Testis (tissue), 5 donors: ENCODE measurements at places on chromosomes 3 and 15.

DNA sequence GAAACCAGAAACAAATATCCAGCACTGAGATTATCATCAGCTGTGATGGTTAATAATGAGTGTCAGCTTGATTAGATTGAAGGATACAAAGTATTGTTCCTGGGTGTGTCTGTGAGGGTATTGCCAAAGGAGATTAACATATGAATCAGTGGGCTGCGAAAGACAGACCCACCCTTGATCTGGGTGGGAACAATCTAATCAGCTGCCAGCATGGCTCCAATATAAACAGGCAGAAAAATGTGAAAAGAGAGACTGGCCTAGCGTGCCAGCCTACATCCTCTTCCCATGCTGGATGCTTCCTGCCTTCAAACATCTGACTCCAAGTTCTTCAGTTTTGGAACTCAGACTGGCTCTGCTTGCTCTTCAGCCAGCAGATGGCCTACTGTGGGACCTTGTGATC, 869.5 kb downstream of the SI start:
- H3K27ac ChIP-seq = no peak overlapping the region
- no peaks in the 10 kb centered on the region for H3K27me3 ChIP-seq
- H3K36me3 ChIP-seq = no peaks in the 10 kb centered on the region
- DNase-seq = no peak
- no peaks in the 10 kb centered on the region for H3K4me1 ChIP-seq

DNA sequence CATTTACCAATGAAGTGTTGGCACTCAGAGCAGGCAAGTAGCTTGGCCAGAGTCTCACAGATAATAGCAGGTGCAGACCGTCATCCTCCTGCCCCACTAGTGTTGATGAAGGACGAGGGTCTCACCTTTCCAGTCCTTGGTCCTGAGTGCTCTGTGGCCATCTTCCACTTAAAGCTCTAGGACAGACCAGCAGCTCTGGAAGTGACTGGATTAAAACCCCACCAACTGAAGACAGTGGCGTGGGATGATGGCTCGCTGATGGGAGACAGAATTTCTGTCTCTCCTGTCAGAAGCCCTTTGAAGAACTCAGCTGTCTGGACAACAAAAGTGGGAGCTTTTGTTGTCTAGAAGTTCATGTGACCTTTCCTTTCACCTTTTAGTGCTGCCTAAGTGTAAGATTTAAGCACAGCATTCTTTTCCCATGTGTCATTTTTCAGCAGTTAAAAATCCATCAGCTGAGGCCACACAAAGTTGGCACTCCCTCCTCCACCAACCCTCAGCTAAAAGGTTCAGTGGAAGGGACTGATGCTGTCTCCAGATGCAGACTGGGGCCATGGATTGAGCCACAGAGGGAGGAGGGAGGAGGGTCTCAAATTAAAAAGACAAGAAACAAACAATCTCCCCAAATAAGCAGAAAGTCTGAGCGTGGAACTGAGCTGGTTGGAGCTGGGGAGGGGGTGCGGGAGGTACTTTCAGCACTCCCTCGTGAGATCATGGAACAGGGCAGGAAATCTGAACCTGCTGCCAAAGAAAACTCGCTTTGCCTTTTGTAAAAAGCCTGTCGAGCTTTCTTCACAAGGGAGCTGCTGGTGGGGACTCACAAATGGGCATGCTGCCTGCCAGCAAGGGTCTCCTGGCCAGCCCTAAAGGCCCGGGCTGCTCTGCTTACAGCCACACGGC, 148.5 kb upstream of the CTDSPL start:
- DNase-seq = no peak
- peak overlapping the region; percentile 63 for H3K27ac ChIP-seq
- H3K27me3 ChIP-seq = no peaks in the 10 kb centered on the region

DNA sequence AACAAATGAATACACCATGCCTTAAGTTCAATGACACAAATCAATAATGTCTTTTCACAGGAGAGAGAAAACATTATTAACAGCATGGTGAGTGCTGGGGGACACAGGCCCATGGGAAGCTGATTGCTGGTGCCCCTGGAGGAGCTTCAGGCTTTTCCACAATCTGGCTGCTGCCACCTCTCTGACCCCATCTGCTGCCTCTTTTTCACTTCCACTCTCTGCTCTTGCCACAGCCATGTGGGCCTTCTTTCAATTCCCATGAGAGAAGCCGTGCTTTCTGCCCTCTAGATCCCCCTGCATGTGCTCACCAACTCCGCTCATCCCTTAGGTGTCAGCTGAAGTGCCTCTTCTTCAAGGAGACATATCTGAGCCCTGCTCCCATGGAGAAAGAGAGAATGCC, 21.0 kb upstream of the CTXND1 start:
- H3K36me3 ChIP-seq = no peaks in the 10 kb centered on the region
- no peak for DNase-seq
- H3K27ac ChIP-seq = no peak overlapping the region
- H3K4me1 ChIP-seq = no peaks in the 10 kb centered on the region

DNA sequence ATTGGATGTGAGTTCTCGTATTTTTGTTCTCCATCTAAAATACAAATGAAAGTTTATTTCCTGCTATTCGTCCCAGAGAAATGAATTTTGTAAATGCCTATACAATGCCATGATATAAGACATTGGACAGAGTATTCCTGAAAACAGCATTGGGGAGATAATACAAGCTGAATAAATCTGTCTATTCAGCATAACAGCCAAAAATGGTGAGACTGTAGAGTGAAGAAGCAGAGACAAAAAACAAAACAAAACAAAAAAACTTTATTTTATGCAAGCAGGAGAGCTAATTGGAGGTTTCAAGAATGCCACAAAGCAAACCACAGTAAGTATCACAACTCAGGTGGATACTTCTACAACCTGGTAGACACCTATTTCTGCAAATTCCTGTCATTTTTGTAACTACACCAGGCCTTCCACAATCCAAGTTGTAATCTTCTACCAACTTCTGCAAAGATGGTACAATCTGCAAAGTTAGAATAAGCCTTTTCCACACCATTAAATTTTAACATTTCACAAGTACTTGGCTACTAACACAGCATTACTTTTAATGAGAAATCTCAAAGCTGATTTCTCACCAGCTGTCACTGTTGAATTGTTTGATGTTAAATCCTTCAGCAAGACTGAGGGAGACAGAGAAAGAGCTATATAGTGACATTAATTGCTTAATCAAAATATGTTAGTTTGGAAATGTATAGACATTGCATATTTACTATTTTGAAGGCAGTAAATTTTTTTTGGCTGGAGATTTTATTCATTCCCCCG, 163.1 kb downstream of the CLSTN2 start:
- H3K4me1 ChIP-seq = peaks cover 4% of the 10 kb centered on the region
- H3K27ac ChIP-seq = no peak overlapping the region
- H3K4me3 ChIP-seq = no peak overlapping the region
- H3K36me3 ChIP-seq = no peaks in the 10 kb centered on the region
- H3K27me3 ChIP-seq = no peaks in the 10 kb centered on the region

GRCh38 chr3:139653582-139653981, 24.2 kb downstream of the NMNAT3 start:
- no peaks in the 10 kb centered on the region for H3K27me3 ChIP-seq
- no peak overlapping the region for H3K27ac ChIP-seq
- no peaks in the 10 kb centered on the region for H3K4me1 ChIP-seq
- DNase-seq = peak; percentile 29
- no peak overlapping the region for H3K4me3 ChIP-seq
- H3K36me3 ChIP-seq = no peaks in the 10 kb centered on the region
